ENCODE measurements at places on chromosomes 16 and 17.

GRCh38 chr16:23152386-23153178 is 3.3 kb upstream of the USP31 start:
- no peak for DNase-seq

- peak; percentile 83 for DNase-seq
Observed at GRCh38 chr17:28901866-28902818, 737 bp downstream of the DHRS13 start.

- no peak for DNase-seq
Observed at GRCh38 chr17:69450918-69451317, 36.4 kb downstream of the MAP2K6 start.

GRCh38 chr17:44247440-44247841 is 20.5 kb downstream of the SLC4A1 start:
- no peak for DNase-seq

DNA sequence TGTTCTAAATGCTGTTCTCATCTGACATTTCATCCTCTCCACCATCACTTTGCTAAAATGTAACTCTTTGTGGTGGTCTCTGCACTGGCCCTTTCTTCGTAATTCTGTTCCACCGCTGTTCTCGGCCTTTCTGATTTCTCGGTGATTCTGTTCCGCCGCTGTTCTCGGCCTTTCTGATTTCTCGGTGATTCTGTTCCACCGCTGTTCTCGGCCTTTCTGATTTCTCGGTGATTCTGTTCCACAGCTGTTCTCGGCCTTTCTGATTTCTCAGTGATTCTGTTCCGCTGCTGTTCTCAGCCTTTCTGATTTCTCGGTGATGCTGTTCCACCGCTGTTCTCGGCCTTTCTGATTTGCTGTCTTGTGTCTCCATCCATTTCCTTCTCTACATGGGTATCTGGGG is 12.3 kb downstream of the FOXF1 start:
- DNase-seq = no peak

DNA sequence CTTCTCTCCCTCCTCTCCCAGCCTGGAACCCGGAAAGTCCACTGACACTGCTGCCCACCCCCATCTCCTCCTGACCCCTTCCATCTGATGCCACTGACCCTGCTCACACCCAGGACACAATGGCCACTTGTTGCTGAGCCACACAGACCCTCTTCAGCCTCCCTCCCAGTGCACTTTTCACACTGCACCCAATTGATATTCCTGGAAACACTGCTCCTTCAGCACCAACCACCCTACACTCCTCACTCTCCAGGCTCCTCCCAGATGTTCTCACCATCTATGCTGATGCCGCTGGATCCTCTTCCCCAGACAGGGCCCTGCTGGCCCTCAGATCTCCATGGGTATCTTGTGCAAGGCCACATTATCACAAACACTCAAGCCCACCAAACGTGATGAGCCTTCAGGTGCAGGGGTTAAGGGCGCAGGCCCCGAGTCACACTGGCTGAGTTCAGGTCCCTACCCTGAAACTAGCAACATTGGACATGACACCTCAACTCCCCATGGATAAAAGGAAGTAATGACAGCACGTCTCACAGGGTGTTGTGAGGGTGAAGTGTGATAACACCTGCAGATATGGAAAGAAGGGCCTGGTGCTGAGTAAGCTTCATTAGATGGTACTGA is 238.1 kb downstream of the ZNF423 start:
- DNase-seq = no peak
